A549 treated with dexamethasone at 1 μM for 4 hours (cell line): ENCODE measurements at places on chromosomes 5 and 9. TPM values are rescaled to one million over a fixed set of nuclear protein-coding genes. Genes with fewer than 3 reads are reported as not detected.

Gene CREBRF
- 1.5 to 3.5 TPM (median 3.1 TPM) in 5 replicates for total RNA-seq

Gene PHF19
- 90.3 to 128 TPM (median 113 TPM) in 5 replicates for total RNA-seq

Gene FAXDC2
- total RNA-seq, result 0.17 to 0.73 TPM (median 0.30 TPM) in 5 replicates

Gene ZNF454
- not detected in 5 replicates for total RNA-seq

Gene SLC36A3
- total RNA-seq, result not detected in 5 replicates

Gene ACTBL2
- total RNA-seq, result 0.05 to 0.07 TPM (median 0.06 TPM) in 3 of 5 replicates, not detected in the others

Gene ZNF354B
- total RNA-seq, result 3.8 to 5.5 TPM (median 4.3 TPM) in 5 replicates

Gene FLT4
- total RNA-seq, result 1.9 to 3.7 TPM (median 3.1 TPM) in 5 replicates

Gene C8G
- 0.42 to 1.4 TPM (median 1.0 TPM) in 5 replicates for total RNA-seq

Gene RAD1
- total RNA-seq, result 29.2 to 36.2 TPM (median 31.2 TPM) in 5 replicates
